Smooth muscle cell of the umbilical artery (primary cell): ENCODE measurements at places on chromosomes 7 and 10. TPM values are rescaled to one million over a fixed set of nuclear protein-coding genes. Genes with fewer than 3 reads are reported as not detected.

C7orf33 gene
- total RNA-seq, result not detected in 2 replicates

TTYH3 gene
- total RNA-seq, result 67.7 and 114 TPM in 2 replicates

POMZP3 gene
- 0.88 and 4.8 TPM in 2 replicates for total RNA-seq

SFTPA2 gene
- total RNA-seq, result not detected in 2 replicates

AKR1C1 gene
- total RNA-seq, result 6.8 and 8.3 TPM in 2 replicates

RSU1 gene
- 56.4 and 83.5 TPM in 2 replicates for total RNA-seq

PRKG1 gene
- total RNA-seq, result 40.7 and 57.0 TPM in 2 replicates

PNLIPRP1 gene
- total RNA-seq, result not detected in 2 replicates

SEC61G gene
- total RNA-seq, result 296 and 1,191 TPM in 2 replicates

GNAT3 gene
- total RNA-seq, result not detected in 2 replicates

DIP2C gene
- 18.9 and 19.0 TPM in 2 replicates for total RNA-seq

GPR22 gene
- total RNA-seq, result not detected in 2 replicates

CYP3A7 gene
- 0.30 and 1.1 TPM in 2 replicates for total RNA-seq

AKR1C2 gene
- total RNA-seq, result 1.2 and 1.7 TPM in 2 replicates

OR6B1 gene
- total RNA-seq, result not detected in 2 replicates

CYP26C1 gene
- total RNA-seq, result 0.09 TPM in 1 of 2 replicates, not detected in the other

ENTPD1 gene
- 0.09 TPM in 1 of 2 replicates, not detected in the other for total RNA-seq

GBX1 gene
- not detected in 2 replicates for total RNA-seq

JAZF1 gene
- 11.0 and 13.3 TPM in 2 replicates for total RNA-seq

ZNF365 gene
- total RNA-seq, result 2.7 and 2.8 TPM in 2 replicates

ENO4 gene
- under 0.01 and 0.05 TPM in 2 replicates for total RNA-seq

ZNF680 gene
- total RNA-seq, result 9.8 and 15.5 TPM in 2 replicates

WIPF3 gene
- total RNA-seq, result not detected in 2 replicates

NAT16 gene
- not detected in 2 replicates for total RNA-seq

MGMT gene
- total RNA-seq, result 11.6 and 15.1 TPM in 2 replicates

ZDHHC4 gene
- total RNA-seq, result 52.9 and 67.7 TPM in 2 replicates
